CD4-positive, alpha-beta memory T cell (primary cell): ENCODE measurements at places on chromosomes 5 and 9. TPM values are rescaled to one million over a fixed set of nuclear protein-coding genes. Genes with fewer than 3 reads are reported as not detected.

GRCh38 chr9:4106081-4106759 lies 193.6 kb downstream of the GLIS3 start:
- H3K4me3 ChIP-seq: no peak overlapping the region
- no peaks in the 10 kb centered on the region for H3K36me3 ChIP-seq
- no peaks in the 10 kb centered on the region for H3K4me1 ChIP-seq
- H3K27me3 ChIP-seq: no peaks in the 10 kb centered on the region
- DNase-seq: no peak
- H3K27ac ChIP-seq: no peak overlapping the region

DNA sequence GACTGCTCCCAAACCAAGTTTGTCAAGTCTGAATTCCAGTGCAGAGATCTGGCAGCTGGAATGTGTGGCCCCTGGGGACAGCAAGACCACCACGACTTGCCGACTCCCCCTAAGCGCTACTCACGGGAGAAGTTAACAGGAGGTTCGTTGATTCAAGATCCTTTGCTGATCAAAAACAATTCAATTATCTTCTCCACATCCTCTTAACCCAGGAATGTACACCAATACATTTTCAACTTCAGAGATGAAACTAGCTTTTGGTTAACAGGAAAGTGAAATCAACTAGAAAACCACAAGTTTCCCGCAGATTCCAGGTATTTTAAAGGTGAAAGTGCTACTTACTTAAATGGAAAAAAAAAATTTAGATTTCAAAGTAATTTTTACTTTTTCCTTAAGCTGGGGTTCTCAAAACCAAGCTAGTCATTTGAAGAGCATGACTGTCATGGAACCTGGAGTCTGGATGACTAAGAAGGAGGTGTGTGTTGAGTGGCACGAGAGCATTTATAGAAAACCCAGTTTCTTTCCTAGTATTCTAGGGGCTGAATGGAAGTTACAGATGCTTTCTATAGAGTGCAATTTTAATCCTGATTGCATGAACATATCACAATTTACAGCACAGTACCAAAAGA lies 257.5 kb upstream of the PANK3 start:
- H3K27ac ChIP-seq: no peak overlapping the region
- H3K27me3 ChIP-seq: no peaks in the 10 kb centered on the region
- H3K4me3 ChIP-seq: no peak overlapping the region

HAVCR2 gene
- 4.5 TPM for total RNA-seq

DNA sequence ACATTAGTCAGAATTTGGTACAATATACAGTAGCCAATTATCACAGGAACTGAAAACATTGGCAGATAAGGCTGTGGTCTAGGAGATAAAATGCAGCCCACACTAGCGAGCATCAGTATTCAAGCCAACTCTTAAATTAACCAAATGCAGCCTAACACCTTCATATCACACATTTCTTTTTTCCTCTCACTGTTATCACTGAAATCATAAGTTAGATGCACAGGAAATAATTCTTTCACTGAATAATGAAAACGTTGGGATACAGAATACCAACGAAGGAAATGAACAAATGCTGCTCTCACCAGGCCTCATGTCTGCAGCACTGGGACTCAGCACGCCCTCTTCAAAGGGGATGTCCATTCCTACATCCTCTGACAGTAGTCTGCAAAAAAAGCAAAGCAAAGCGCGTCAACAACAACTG lies 109.1 kb upstream of the PCA3 start:
- no peak overlapping the region for H3K4me3 ChIP-seq
- H3K27ac ChIP-seq: no peak overlapping the region
- DNase-seq: no peak
- H3K27me3 ChIP-seq: no peaks in the 10 kb centered on the region
- H3K36me3 ChIP-seq: no peaks in the 10 kb centered on the region

SPINK14 gene
- total RNA-seq: not detected

SPINK1 gene
- total RNA-seq: not detected

TAS2R1 gene
- total RNA-seq: not detected

- peaks cover 3% of the 10 kb centered on the region for H3K36me3 ChIP-seq
- peak overlapping the region; percentile 85 for H3K27ac ChIP-seq
- peak overlapping the region; percentile 97 for H3K4me3 ChIP-seq
- no peaks in the 10 kb centered on the region for H3K27me3 ChIP-seq
- peaks cover 25% of the 10 kb centered on the region for H3K4me1 ChIP-seq
Measured at GRCh38 chr5:138212828-138213160, 329 bp downstream of the CDC23 start.

GRCh38 chr9:32968101-32969011 lies 33.1 kb downstream of the APTX start:
- peaks cover 7% of the 10 kb centered on the region for H3K36me3 ChIP-seq
- H3K4me3 ChIP-seq: no peak overlapping the region
- DNase-seq: no peak
- H3K27me3 ChIP-seq: no peaks in the 10 kb centered on the region
- H3K27ac ChIP-seq: no peak overlapping the region

GPR150 gene
- 2.4 TPM for total RNA-seq

ZSWIM6 gene
- total RNA-seq: 10.3 TPM

DNA sequence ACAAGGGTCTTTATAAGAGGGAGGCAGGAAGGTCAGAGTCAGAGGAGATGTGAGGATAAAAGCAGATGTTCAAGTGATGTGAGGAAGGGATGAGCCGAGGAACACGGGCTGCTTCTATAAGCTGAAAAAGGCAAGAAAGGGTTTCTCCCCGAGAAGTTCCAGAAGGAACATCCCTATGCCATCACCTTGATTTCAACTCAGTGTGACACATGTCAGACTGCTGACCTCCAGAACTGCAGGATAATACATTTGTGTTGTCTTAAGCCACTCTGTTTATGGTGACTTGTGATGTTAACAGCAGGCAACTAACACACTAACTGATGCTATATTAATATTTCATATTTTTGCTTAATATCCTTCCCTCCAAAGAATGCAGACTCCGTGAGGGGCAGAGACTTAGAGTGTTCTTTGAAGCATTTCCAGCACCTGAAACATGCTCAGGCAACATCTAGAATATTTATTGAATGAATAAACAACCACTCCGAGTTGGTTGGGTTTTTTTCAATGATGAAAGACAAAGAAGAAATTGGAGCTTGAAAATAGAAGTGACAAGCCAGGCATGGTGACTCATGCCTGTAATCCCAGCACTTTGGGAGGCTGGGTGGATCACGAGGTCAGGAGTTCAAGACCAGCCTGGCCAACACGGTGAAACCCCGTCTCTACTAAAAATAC lies 77.6 kb upstream of the ADRA1B start:
- no peaks in the 10 kb centered on the region for H3K4me1 ChIP-seq
- no peaks in the 10 kb centered on the region for H3K27me3 ChIP-seq
- DNase-seq: no peak
- H3K27ac ChIP-seq: no peak overlapping the region
- H3K36me3 ChIP-seq: no peaks in the 10 kb centered on the region

GRCh38 chr9:109716631-109717030 lies 63.4 kb upstream of the PALM2AKAP2 start:
- no peak for DNase-seq
- H3K4me3 ChIP-seq: no peak overlapping the region
- H3K36me3 ChIP-seq: no peaks in the 10 kb centered on the region
- no peaks in the 10 kb centered on the region for H3K4me1 ChIP-seq
- H3K27me3 ChIP-seq: no peaks in the 10 kb centered on the region

- no peak overlapping the region for H3K4me3 ChIP-seq
Measured at GRCh38 chr9:129895376-129896268, 60.4 kb downstream of the USP20 start.
